Activated CD8-positive, alpha-beta memory T cell treated with anti-CD3 and anti-CD28 coated beads for 1 hour (primary cell): ENCODE measurements at places on chromosomes 1 and 21.

DNA sequence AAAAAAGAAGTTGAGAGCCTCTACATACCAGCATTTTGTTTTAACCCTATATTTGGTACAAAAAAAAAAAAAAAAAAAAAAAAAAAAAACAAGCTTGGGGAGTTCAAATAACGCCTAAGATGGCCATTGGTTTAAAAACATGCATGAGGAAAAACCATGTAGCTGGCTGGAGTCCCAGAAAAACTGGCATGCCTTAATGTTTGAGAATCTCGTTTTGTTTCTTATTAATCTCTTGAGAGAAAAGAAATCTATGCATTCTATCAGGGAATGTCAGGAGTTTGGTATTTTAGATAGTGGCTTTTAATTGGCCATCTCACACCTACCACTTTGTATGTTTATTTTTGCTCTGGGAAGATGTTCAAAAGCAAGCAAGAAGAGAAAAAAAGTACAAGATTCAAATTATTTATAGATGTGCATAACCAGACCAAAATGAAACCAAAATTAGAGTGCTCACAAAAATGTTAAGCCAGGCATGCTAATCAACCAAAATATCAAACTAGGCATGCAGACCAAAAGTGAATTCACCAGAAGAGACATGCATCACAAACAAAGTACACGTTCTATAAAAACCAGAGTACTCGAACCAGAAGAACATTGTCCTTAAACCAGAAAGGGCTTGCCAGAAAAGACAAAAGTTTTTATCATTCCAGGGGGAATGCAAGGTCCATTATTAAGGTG, 156.6 kb downstream of the AK5 start:
- no peak for DNase-seq

DNA sequence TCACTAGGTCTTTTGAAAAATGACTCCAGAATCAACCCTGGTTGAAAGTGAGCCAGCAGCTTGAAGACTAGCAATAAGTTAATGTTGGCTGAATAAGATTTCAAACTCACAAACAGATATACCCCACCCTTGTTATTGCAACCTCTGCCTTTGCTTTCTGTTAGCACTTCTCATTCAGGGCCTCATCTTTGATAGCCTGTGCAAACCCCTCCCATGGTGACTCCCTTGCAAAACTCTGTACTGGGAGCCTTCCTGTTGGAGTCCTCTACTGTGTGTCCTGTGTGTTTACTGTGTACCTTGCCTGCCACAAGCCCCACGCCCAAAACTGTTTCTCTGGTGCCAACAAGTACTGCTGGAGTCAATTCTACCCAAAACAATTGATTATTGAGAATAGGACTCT, 50.2 kb downstream of the ZNF678 start:
- no peak for DNase-seq

DNA sequence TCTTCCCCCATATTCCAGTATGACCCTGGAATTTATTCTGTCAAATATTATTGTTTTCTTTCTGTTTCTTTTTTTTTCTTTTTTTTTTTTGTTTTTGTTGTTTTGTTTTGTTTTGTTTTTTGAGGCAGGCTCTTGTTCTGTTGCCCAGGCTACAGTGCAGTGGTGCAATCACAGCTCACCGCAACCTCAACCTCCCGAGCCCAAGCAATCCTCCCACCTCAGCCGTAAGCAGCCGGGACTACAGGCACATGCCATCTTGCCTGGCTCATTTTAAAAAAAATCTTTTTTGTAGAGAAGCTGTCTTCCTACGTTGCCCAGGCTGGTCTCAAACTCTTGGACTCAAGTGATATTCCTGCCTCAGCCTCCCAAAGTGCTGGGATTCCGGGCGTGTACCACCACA, 237.6 kb downstream of the SMYD3 start:
- DNase-seq, result no peak

DNA sequence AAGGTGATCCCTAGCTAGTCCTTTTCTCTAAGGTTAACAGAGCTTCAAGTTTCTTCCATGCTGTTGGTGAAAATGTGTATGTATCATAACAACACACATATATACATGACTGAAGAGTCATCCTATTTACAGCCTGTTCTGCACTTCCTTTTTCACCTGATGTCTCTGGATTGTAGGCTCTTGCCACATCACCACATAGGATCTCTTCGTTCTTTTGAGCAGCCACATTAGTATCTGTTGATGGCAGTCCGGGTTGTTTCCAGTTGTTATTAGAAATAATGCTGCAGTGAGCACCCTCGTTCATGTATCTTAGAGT, 19.7 kb downstream of the MRPL37 start:
- no peak for DNase-seq

GRCh38 chr1:40439247-40439646, 11.0 kb upstream of the ZFP69B start:
- DNase-seq, result no peak

- no peak for DNase-seq
These were observed 102.8 kb downstream of the RIPK4 start for GRCh38 chr21:41663805-41664788.

DNA sequence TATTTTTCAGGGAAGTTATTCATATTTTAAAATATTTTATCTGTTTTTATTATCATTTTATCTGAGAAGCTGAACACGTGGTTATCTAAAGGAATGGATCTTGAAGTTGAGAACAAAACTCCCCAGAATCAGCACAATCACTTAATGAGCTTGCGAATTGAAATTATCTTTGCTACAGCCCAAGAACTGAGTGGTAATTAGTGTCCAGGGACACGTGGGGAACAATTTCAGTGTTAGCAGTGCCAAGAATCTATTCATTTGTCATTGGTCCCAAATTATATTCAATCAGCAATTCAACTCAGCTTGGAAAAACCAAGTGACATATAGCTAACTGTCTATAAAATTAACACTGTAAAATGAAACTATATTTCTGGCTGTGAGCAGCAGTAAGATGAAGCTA, 197.6 kb upstream of the UBE2U start:
- no peak for DNase-seq

GRCh38 chr1:168554603-168555483, 11.0 kb upstream of the XCL2 start:
- DNase-seq, result no peak

GRCh38 chr1:115648717-115649691, 7.2 kb downstream of the VANGL1 start:
- no peak for DNase-seq

DNA sequence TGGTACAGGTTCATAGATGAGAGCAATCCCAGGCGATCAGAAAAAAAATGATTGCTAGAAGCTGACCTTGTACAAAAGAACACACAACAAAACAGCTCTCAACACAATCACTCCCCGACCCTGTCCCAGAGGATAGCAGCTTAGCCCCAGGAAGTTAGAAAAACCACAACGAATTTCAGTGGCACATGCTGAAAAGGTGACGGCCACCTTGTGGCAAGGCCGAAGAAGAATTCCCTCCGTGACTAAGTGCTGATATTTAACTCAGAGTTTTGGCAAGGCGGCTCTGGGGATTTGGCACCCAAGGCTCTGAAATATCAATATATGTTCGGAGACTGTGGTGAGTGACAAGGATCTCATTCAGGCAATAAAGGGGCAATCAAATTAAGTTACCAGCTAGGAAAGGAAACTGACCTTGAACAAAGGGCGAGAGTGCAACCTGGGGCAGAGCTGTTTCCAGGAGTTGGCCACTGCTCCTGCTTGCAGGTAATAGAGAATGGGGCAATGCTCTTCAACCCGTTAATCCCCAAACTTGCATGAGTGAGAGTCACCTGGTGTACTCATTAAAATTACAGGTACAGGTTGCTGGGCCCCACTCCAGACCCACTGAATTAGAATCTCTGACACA, 96.2 kb downstream of the BEND5 start:
- DNase-seq, result no peak

DNA sequence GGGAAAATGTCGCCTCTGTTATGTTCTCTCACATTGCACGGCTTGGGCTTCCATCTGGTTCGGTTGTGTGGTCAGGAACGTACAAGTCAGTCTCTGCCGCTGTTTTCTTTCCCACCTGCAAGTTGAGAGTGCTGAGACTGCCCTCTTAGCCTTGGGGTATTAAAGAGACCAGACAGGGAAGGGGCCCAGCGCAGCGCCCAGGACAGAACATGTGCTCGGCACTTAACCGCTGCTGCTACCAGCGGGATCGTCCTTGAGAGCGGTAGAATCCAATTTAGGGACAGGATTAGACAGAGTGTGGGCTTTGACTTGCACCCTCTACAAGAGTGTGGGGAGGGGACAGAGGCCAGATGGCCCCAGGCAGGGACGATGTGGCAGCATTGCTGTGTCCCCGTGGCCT, 17.7 kb upstream of the AGPAT3 start:
- DNase-seq, result no peak

GRCh38 chr1:206000641-206001339, 2.4 kb downstream of the RAB7B start:
- DNase-seq, result no peak

GRCh38 chr21:26965040-26965906, 1.6 kb downstream of the ADAMTS5 start:
- DNase-seq, result no peak

GRCh38 chr1:176745945-176746344, 283.0 kb downstream of the PAPPA2 start:
- no peak for DNase-seq
